ENCODE measurements at places on chromosomes 12 and 14.

- H3K36me3 ChIP-seq, result no peaks in the 10 kb centered on the region
- no peak overlapping the region for H3K27ac ChIP-seq
- H3K4me1 ChIP-seq, result peaks cover 1% of the 10 kb centered on the region
- DNase-seq, result no peak
- no peaks in the 10 kb centered on the region for H3K27me3 ChIP-seq
Observed at GRCh38 chr14:101721951-101722661, 39.4 kb upstream of the PPP2R5C start.

DNA sequence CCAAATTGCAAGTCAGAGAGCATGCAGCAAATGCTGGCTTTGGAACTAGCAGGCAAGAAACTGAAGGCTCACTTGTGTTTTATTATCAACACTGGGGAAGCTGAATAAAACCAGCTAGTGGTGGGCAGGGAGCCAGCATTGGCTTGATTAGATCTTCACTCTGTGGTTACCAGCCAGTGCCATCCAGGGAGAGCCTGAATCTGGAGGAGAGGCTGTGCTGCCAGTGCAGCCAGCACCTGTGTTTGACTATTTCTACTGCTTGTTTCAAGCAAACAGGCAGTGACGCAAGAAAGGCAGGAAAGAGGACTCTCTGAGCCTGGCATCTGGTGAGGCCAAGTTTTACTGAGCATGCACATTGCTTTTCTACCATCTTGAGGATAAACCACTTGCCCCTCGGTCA, 247.0 kb downstream of the PHLDA1 start:
- H3K4me1 ChIP-seq, result peaks cover 3% of the 10 kb centered on the region
- no peak overlapping the region for H3K27ac ChIP-seq
- no peaks in the 10 kb centered on the region for H3K36me3 ChIP-seq
- no peak for DNase-seq

- H3K36me3 ChIP-seq, result no peaks in the 10 kb centered on the region
- peaks cover 3% of the 10 kb centered on the region for H3K4me1 ChIP-seq
- no peak for DNase-seq
Observed at GRCh38 chr12:71440345-71440762, 756 bp downstream of the LGR5 start.

DNA sequence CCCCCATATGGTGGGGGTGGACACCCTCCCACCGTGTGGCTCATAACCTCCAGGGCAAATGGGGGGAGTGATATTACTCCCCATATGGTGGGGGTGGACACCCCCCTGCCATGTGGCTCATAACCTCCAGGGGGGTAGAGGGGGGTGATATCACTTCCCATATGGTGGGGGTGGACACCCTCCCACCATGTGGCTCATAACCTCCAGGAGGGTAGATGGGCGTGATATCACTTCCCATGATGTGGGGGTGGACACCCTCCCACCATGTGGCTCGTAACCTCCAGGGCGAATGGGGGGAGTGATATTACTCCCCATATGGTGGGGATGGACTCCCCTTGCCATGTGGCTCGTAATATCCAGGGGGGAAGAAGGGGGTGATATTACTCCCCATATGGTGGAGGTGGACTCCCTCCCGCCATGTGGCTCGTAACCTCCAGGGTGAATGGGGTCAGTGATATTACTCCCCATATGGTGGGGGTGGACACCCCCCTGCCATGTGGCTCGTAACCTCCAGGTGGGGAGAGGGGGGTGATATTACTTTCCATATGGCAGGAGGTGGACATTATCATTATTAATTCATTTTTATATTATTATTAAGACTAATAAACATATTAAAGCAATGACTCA, 51.2 kb upstream of the OXA1L start:
- H3K4me3 ChIP-seq, result peak overlapping the region; percentile 37
- no peak for DNase-seq
- peaks cover 16% of the 10 kb centered on the region for H3K27me3 ChIP-seq
- H3K27ac ChIP-seq, result no peak overlapping the region
- no peaks in the 10 kb centered on the region for H3K36me3 ChIP-seq

DNA sequence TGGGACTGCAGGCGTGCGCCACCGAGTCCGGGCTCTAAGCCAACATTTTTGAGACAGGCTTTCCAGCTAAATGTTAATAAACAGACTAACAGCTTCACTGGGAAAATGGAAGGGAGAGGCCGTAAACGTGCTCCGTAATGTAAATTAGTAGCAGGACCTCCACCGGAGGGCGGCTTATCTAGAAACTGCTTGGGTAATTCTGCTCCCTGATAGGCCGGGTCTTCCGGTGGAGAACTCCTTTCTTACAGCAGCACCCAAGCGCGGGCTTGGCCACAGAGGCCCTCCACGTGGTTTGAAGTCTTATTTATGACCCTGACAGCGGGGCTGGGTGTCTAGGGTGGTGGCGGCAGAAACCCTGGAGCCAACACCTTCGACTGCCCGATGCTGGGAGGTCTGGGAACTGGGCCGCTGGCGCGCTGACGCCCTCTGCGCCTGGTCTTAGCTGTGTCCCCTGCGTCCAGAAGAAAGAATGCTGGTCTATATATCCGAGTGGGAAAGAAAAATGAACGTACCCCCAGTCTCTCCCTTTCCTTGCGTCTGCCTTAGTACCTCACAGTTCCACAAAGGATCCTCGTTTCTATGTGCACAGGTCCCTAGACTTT, 1.7 kb downstream of the DPPA3 start:
- no peaks in the 10 kb centered on the region for H3K4me1 ChIP-seq
- no peaks in the 10 kb centered on the region for H3K36me3 ChIP-seq
- no peaks in the 10 kb centered on the region for H3K27me3 ChIP-seq
- no peak for DNase-seq

Data from neuronal stem cell (in vitro differentiated cells).